ENCODE measurements at places on chromosomes 12 and 14. TPM values are rescaled to one million over a fixed set of nuclear protein-coding genes. Genes with fewer than 3 reads are reported as not detected.

DNA sequence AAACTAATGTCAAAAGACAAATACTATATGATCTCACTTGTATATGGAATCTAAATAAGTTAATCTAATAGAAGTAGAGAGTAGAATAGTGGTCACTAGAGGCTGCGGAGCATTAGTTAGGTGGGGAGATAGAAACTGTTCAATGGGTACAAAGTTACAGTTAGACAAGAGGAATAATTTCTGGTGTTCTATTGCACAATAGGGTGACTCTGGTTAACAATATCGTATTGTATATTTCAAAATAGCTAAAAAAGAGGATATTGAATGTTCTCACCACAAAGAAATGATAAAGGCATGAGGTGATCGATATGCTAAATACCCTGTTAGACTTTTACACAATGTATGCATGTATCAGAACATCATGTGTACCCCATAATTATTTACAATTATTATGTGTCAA is 42.9 kb downstream of the IGF1 start:
- DNase-seq = no peak

Gene IL31
- total RNA-seq = not detected

- DNase-seq = no peak
Observed at GRCh38 chr12:97758194-97758501, 295.5 kb downstream of the RMST start.

DNA sequence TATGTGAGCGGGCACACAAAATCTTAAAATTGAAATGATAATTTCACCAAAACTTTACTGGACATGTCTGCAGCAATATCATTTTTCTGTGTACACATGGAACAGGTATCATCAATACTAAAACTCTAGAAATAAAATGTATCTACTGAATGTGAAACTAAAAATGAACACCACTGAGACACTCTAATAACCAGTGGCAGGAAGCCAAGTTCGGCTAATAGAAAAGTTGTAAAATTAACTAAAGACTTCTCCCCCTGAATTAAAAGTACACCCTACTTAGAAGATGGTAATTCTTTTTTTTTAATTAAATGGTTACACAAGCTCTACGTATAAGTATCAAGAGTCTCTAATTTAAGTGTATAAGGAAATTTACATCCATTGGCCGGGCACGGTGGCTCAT is 227.2 kb downstream of the MED13L start:
- no peak for DNase-seq

Gene SMOC1
- total RNA-seq = not detected

GRCh38 chr14:98826618-98827017 is 445.4 kb downstream of the BCL11B start:
- DNase-seq = peak; percentile 28

DNA sequence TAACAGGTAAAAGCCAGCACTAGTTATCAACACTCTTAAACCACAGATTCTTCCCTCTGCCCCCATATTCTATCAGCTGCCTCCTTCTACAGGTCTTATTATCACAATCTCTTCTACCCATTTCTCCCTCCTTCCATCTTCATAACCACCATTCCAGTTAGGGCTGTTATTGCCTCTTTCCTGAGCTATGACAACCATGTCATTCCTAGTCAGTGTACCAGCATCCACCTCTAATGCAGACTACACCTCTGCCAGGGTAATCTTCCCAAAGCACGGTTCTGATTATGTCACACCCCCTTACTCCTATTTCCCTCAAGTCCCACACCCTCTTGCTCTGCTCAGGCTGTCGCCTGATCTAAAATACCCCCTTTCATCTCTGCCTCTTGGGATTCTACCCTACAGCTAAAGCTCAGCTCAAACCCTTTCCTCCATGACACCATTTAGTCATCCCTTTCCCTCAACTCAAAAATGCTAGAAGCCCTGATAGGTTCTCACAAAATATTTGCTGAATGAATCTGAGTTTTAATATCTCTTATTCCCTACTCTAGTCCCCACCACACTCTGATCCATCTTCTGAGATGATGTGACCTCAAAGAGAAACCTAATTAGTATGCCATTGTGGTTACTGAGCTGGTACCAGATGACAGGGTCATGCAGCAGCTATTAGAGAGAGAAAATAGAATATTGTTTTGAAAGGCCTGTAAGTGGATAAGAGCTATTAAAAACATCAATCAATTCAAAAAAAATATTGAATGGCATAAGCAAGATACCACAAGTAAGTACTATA is 11.7 kb downstream of the RACGAP1 start:
- DNase-seq = no peak

Gene ST8SIA1
- 6.0 TPM for total RNA-seq

DNA sequence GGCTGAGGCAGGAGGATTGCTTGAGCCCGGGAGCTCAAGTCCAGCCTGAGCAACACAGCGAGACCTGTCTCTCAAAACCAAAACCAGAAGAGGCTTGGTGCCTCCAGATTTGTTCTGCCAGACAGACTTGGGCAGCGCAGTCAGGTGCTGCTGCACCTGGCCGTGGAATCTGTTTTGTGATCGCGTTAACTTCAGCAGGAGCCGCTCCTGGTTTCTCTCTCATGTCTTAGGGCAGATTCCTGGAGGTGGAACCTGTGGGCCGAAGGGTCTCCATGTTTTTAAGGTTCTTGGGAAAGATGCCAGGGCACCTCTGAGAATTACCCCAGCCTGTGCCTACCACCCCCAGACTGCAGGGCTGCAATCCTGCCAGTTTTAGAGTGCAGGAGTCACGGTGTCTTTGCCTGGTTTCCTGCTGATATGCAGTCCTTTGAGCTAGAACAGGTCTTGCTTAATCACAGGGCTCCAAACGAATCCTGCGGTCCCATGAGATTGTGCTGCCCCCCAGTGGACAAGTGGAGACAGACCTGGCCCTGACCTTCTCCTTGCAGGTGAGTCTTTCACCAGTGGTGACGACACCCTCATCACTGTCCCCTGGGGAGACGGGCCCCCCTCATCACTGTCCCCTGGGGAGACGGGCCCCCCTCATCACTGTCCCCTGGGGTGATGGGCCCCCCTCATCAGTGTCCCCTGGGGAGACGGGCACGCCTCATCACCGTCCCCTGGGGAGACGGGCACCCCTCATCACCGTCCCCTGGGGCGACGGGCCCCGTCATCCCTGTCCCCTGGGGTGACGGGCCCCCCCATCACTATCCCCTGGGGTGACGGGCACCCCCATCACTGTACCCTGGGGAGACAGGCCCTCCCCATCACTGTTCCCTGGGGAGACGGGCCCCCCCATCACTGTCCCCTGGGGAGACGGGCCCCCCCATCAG is 37.6 kb downstream of the PACS2 start:
- peak; percentile 87 for DNase-seq

DNA sequence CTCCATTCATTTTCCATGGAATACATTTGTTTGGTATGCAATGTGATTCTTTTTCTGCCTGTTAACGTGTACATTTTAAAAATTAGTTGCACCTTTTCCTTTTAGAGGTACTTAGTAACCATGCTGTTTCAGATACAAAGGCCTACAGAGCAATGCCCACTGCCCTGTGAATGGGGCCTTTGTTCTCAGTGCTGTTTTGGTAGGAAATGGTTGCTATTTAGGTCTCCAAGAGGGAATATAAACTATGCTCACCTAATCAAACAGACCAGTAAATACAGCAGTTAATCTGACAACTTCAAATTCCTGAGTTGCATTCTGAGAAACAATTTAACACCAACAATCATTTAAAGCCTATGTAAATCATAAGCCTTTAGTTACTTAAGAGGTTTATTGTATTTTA is 188.7 kb downstream of the BCAT1 start:
- no peak for DNase-seq

DNA sequence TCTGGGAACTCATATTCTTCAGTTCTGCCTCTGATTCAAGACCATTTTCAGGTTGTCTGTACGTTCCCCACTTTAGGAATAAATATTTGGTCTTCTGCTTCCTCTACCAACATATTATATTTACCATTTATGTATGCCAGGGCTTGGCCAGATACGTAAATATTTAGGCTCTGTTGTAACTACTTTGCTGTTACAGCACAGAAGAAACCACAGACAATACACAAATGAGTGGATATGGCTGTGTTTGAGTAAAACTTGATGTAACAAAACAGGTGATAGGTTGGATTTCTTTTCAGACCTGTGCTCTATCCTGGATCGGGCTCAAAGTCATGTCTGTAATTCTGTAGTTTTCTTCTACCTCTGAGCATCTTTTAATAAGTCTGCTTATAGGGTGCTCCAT is 37.5 kb downstream of the RAP1B start:
- DNase-seq = no peak

Gene CCNB1IP1
- 26.4 TPM for total RNA-seq

Gene RPAP3
- 43.9 TPM for total RNA-seq

GRCh38 chr14:96725232-96725631 is 72.0 kb upstream of the VRK1 start:
- no peak for DNase-seq

DNA sequence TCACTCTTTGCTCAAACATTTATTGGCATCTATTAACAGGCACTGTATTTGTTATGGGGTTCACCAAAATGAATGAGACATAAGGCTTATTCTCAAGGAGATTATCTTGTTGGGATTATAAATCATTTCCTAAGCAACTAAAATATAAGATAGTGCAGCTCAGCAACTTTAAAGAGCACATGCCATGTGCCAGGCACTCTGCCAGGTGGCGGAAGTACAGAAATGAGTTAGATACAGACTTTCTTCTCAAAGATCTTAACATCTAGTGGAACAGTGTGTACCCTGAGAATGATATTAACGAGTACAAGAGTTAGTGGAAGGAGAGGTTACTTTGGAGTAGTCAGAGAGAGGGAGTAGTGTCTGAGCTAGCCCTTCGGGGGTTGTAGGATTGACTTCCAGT is 28.4 kb upstream of the TOMM20L start:
- DNase-seq = no peak

Gene GZMH
- 5.9 TPM for total RNA-seq

- peak; percentile 19 for DNase-seq
Observed at GRCh38 chr12:52903855-52904508, 894 bp downstream of the KRT8 start.

DNA sequence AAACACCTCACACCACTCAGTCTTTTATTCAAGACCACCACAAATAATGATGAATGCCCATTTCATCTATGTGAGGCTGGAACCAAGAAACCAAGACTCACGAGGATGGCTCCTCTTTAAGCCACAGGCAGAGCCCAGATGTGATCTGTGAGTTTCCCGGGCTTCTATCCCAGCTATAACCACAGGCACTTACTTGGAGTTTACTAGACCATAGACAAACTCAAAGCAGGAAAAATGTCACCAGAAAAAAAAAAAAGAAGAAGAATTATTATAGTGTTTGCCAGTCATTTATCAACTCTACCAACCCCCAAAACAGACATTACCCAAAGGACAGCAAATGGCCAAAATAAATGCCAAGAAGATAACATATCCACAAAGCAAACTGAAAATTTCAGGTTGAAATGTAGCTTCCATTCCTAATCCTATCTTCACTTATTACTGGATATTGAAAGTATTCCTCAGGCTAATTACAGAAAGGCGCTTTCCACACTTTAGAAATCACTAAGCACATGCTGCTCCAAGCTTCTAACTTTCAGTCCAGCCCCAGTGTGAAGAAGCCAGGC is 44.7 kb downstream of the ZFYVE1 start:
- no peak for DNase-seq

DNA sequence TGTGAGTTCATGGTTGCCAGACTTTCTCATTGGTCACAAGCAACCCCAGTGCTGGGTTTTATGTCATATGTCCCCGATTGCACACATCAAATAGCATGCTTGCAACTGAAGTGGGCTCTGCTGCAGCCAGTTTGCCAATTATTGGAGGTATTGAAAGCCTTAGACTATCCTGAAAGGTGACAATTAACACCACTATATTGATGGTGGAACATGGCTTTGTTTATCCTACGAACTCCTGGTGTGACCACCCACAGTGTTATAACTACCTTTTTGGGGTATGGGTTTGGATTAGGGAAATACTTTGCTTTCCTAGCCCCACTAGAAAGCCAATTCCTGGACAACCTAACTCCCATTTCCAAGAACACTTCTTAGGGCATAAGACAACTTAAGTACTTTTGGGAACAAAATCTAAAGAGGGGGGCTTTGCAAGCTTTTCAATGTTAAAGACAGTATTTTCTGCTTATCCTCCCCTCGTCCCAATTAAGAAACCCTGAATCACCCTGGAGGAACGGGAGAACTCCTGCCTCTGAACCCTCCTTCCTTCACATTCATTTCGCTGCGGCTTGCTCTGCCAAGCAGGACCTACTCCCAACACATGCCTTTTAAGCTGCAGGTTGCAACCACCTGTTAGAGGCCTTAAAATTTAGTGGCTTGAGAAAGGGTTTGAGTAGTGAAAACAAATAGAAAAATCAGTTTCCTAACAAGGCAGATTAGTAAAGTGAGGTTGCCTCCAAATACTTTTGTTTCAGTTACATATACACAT is 80.3 kb upstream of the RBM19 start:
- no peak for DNase-seq

Gene TBC1D30
- 0.13 TPM for total RNA-seq

DNA sequence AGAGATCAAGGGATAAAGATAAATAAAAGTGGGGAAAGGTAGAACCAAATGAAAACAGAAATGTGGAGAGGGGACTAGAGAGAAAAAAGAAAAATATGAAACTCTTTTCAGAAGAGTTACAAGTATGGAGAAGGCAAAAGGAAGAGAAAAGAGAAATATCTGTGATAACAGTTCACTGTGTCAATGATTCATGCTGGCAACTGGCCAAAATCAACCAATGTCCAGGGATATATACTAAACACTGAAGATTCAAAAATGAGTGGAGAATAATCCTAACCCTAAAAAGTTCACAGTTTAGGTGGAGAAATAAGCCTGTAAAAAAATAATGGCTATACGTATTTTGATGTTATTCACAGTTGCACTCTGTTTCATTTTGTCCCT is 372.3 kb upstream of the KITLG start:
- no peak for DNase-seq

GRCh38 chr14:23358553-23359166 is 6.0 kb upstream of the SLC22A17 start:
- no peak for DNase-seq

GRCh38 chr12:68200854-68201253 is 24.8 kb downstream of the IL26 start:
- no peak for DNase-seq

Gene ISM2
- not detected for total RNA-seq

Gene POTEM
- not detected for total RNA-seq

GRCh38 chr12:79046021-79046420 is 181.4 kb downstream of the SYT1 start:
- DNase-seq = no peak

Gene INHBC
- total RNA-seq = not detected

DNA sequence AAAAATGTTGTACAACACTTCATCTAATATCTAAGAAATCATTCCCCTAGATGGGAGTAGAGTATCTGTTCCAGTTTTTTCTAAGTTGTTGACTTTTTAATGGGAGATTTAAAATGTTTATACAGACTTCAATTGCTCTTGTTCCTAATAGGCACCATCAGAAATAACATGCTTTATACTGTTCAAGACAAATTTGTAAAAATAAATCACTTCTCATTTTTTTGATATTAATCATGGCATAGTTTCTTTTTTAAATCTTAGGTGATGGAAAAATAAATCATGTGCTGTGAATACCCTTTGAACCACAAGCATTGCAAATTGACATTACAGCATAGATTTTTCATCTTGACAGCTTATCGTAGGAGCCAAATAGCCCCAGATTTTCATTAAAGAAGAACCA is 473.5 kb upstream of the MGAT4C start:
- no peak for DNase-seq

All from naive thymus-derived CD4-positive, alpha-beta T cell (primary cell).